ENCODE measurements at places on chromosomes 4 and X.
A peak's percentile ranks its signal among the peaks of the same experiment; 100 is the strongest.

- DNase-seq, result no peak
Measured at GRCh38 chr4:181650033-181650825, 593.0 kb upstream of the TENM3 start.

GRCh38 chr4:105186701-105187161, 40.1 kb downstream of the TET2 start:
- DNase-seq, result no peak

DNA sequence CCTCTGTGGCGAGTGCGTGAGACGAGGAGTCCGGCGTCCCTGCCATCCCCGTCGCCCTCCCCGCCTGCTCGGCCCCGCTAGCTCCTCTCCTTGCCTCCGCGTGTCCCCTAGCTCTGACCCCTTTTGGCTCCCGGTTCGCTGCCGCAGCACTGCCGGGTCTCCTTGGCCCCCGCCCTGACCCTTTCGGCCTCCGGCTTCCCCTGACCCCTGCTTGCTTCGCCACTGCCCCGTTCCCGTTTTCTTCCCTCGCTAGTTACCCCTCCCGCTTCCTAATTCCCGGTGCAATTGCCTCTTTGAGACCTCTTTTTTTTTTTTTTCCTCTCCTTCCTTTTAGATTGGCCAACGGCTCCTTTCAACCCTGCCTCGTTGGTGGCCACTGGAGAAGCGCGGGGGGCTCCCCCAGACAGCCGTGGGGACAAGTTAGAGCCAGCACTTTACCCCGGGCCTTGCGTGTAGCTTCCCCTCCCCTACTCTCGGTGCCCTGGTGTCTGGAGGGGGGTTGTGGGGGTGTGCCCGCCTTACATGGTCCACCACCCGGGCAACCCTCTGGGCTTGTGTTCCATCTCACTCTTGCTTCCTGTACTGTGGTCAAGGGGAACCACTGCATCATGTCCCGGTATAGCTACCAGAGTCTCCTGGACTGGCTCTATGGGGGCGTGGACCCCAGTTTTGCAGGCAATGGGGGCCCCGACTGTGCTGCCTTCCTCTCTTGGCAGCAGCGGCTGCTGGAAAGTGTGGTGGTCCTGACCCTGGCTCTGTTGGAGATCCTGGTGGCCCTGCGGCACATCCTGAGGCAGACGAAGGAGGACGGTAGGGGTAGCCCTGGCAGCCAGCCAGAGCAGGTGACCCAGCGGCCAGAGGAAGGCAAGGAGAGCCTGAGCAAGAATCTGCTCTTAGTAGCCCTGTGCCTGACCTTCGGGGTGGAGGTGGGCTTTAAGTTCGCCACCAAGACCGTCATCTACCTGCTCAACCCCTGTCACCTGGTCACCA, 548 bp downstream of the TMEM164 start:
- no peak for DNase-seq

- DNase-seq, result no peak
Measured at GRCh38 chrX:13090027-13090338, 45.6 kb upstream of the FAM9C start.

DNA sequence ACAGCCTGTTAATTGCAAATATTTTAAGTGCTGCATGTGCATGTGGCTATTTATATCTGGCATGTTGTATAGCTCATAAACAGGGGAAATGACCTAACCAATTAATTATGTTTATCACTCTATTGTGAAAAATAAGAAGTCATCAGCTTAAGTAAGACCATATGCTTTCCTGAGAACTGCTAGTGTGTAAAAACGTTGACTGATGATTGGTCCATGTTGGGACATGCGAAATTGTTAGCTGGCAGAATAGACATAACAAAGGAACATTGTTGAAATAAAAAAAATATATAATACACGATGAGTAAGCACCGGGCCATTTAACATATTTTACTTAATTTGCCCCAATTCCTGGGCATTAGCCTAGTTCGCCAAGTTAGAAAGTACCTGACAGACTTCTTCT, 207.5 kb downstream of the ANK2 start:
- DNase-seq, result peak; percentile 60

All from GM04503 (cell line).